Motor neuron (in vitro differentiated cells): ENCODE measurements at places on chromosomes 12 and 14. TPM values are rescaled to one million over a fixed set of nuclear protein-coding genes. Genes with fewer than 3 reads are reported as not detected.

GRCh38 chr14:22485178-22485577 is 103.8 kb downstream of the DAD1 start:
- ATAC-seq: no peak

DNA sequence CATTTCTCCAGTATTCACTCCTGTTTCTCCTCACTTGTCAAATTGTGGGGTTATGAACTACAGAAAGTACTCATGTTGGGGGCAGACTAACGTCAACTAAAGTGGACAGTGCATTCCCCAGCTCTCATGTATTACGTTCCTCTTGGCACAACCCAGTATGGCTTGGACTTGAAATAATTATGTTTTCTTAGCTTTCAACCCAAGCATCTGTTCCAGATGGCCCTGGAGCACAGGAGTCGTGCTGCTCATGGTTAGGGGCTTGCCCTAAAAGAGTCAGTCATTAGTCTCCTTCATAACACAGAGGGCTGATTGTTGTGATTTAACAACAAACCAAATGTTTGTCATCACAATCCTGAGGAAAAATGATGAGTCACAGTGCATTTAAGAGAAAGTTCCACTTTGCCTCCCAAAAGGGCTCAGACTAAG is 154.4 kb downstream of the RPAP3 start:
- peak; percentile 62 for ATAC-seq

Gene COX14
- 45.2 and 45.5 TPM in 2 replicates for total RNA-seq

DNA sequence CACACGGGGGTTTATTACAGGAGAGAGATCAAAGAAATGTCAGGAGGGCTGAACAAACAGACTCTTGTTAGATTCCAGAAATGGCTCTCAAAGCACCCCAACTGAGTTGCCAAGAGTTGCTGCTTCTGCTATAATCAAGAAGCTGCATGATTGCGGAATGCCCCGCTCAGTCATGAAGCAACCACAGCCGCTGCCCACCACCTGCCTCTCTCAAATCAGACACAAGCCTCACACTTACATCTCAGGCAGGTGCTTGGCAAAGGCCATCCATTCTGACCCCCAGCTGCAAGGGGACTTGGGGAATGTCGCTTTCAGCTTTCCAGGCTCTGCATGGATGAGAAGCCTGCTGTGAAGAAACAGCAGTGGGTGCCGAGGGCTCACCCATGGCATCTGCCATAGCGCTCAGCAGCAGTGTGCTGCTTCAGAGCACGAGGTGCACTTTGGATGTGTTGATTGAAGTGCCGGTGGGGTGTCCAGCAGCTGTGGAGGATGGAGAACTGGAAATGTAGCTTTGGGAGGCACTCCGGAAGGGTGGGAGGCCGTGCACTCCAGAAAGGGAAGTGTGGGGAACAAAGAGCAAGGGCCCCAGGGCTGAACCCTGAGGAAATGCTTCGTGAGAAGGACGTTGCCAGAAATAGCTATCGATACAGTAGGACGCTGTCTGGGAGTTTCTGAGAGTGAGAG is 37.7 kb downstream of the LRRC74A start:
- no peak for ATAC-seq

- no peak for ATAC-seq
Measured at GRCh38 chr12:55938826-55939501, 8.0 kb downstream of the DGKA start.

Gene CALM1
- total RNA-seq: 187 and 189 TPM in 2 replicates

Gene ALDH6A1
- total RNA-seq: 28.2 and 29.3 TPM in 2 replicates

Gene MYO1A
- 0.31 and 0.83 TPM in 2 replicates for total RNA-seq

GRCh38 chr12:82817368-82817767 is 130.7 kb downstream of the TMTC2 start:
- no peak for ATAC-seq

Gene LRRK2
- total RNA-seq: not detected in 2 replicates

- no peak for ATAC-seq
Measured at GRCh38 chr14:65117769-65118745, 15.7 kb upstream of the MAX start.

Gene RNF10
- 95.0 and 105 TPM in 2 replicates for total RNA-seq

- no peak for ATAC-seq
Measured at GRCh38 chr12:89538897-89539296, 13.1 kb upstream of the POC1B start.

- no peak for ATAC-seq
Measured at GRCh38 chr12:53060064-53060720, 10.3 kb downstream of the TNS2 start.

- ATAC-seq: no peak
Measured at GRCh38 chr12:65631621-65632111, 192.6 kb upstream of the HMGA2 start.

Gene PPP4R4
- total RNA-seq: 8.5 and 9.2 TPM in 2 replicates

Gene CCDC88C
- 6.9 and 7.5 TPM in 2 replicates for total RNA-seq

Gene ACIN1
- total RNA-seq: 52.2 and 77.5 TPM in 2 replicates

DNA sequence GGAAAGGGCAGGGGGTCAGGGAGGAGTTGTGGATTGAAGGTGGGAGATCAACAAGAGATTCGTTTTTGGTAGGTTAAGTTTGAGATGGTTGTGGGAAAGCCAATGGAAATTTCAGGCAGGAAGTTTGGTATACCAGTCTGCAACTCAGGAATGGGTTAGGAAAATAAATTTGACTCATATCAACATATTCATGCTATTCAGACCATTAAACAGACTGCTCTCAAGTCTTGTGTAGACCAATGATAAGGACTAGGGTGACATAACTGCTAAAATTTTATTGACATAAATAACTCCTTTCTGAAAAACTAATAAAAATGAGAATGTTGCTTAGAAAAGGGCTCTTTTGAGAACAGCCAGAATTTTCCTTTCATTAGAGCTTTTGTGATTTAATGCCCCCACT is 60.0 kb downstream of the PLEKHA5 start:
- ATAC-seq: no peak

DNA sequence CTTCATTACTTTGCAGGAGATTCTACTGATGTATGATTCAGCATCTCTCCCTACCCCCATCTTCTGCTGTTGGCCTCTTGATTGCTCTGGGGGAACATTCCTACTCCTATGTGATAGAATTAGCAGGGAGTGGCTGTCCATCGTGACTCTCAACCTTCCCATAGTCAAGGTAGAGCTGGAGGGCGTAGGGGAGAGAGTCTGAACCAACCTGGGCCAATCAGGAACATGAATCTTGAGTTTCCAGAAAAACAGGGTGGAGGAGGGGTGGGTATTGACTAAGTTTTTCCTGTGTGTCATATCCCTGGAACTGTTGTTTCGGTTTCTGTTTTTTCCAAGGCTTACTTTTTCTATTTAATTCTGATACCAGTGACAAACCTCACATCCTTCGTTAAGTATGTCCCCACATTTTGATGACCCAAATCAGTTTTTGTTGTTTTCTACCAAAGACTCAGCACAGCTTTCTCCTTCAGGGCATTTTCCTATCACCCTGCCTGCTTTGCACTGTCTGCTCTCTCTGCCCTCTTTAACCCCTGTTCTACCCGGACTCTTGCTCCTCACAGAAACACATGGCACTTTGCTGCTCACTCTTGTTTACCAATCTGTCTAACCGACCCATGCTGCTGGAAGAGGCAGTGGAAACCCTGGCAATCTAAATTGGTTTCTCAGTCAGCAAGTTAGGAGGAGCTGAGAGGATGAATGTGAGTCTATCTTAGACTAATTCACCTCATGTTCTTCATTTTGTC is 1428.3 kb downstream of the AACS start:
- ATAC-seq: no peak

DNA sequence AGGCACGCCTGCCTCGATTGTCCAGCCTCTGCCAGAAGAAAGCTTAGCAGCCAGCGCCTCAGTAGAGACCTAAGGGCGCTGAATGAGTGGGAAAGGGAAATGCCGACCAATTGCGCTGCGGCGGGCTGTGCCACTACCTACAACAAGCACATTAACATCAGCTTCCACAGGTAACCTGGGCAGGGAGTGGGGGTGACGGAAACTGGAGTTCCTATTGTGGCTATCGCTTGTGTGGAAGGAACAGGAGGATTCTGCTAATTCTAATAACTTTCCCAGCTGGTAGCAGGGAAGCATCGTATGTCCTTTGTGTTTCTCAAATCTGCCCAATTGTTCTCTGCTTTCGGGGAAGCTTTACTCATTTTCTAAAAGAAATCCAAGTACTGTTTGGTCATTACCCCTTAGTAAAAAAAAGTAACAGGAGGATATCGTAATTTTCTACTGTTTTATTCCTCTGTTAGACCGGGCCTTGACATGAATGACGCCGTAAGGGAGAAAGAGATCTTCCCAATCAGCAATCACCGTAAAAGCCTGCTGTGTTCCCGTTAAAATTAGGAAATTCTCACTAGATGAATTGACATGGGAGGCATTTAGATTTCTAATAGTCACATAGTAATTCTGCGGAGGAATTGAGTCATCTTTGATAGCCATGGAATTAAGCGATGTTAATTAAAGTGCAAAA is 449 bp downstream of the THAP2 start:
- no peak for ATAC-seq

Gene HCAR3
- not detected in 2 replicates for total RNA-seq

DNA sequence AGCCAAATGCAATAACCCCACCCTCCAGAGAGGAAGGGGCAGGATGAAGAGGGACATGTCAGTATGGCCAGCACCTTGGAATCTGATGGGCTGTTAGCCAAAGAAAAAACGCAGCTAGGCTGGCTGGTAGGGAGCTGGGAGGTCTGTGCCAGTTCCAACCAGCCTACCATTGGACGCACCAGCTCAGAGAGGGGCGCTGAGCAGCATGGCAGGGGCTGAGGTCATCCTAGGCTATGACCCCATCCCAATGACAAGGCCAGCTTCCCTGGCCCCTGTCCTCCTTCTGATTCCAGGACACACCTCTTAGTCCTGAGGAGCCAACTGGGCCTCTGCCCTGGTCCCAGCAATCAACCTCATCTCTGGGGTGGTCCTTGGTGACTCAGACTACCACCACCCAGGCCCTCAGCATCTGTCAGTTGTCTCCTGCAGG is 12.2 kb downstream of the ACTN1 start:
- ATAC-seq: no peak

DNA sequence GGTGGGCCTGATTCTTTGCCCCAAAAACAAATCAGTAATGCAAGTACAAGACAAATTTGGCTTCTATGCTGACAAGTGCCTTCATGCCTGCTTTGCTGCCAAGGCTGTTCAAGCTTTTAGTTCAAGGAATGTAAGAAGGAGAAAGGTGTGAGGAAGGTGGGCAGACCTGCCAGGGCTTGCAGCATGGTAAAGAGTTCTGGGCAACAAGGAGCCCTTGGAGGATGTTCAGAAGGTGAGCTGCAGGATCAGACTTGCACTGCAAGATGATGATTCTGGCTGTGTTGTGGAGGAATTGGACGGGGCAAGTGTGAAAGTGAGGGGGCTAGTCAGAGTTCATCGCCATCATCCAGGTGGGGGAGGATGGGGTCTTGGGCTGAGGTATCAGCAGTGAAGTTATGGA is 167.9 kb downstream of the NUAK1 start:
- ATAC-seq: no peak

- peak; percentile 26 for ATAC-seq
Measured at GRCh38 chr12:12561371-12562015, 1.2 kb downstream of the DUSP16 start.

Gene GPR84
- total RNA-seq: 0.14 and 0.59 TPM in 2 replicates
